ENCODE measurements at places on chromosomes 5 and 9.

- no peak for DNase-seq
These were observed 11.5 kb upstream of the CLIC3 start for GRCh38 chr9:137007816-137008270.

DNA sequence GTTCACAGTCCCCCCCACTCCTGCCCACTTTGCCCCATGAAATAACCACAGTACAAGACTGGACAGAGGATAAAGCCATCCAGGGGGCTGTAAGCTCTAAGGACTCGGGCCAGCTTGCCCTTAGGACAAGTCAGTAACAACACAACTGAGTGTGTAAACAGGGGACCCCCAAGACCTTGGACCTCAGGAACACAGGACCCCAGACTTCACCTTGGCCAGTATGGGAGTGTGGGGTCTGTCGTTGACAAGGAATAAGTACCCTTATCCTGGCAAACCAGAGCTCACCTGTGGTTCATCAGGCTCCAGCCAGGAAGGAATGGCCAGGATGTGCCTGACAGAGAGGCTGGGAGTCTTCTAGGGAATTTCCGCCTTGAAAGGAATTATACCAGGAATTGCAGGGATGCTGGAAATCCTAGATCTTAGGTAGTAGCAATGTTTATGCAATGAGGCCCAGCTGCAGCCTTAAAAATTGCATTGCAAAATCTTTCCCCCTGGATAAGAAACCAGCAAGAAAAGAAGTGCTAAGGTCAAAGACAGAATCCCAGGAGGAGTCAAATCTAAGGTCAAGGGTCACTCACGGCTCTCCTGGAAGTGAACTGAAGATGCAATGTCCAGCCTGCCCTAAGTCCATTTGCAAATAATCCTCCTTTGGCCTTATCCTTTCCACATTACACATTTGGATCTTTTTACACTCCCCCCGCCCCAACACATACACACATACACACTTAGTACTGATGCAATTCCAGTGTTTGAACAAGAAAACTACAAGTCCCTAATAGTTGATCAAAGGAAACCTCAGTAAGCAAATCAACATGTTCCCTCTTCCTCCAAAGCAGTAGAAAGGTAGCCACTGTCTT is 27.3 kb upstream of the TDRD7 start:
- no peak for DNase-seq

- peak; percentile 30 for DNase-seq
These were observed 942 bp downstream of the PHF2 start for GRCh38 chr9:93577078-93577974.

DNA sequence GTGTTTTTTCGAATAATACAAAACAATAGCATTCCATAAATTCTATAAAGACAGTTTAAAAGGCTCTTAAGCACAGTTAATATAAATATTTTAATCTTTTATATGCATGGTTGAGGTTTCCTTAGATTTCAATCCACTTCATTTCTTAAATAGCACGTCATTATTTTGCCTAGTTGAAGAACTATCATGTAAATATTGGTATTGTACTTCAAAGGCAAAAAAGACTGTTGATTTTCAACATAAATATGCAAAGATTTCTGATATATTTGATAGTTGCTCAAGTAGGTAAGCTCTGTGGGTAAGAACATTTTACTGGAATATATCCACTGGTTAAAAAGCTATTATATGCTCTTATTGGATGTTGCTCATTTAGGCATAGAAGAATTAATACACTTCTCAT is 458.6 kb downstream of the NR2F1-AS1 start:
- DNase-seq, result no peak

GRCh38 chr9:113409481-113409880 is 994 bp downstream of the POLE3 start:
- no peak for DNase-seq

GRCh38 chr9:23596913-23597634 is 229.0 kb downstream of the ELAVL2 start:
- no peak for DNase-seq

GRCh38 chr5:56464935-56465768 is 232.0 kb upstream of the ANKRD55 start:
- no peak for DNase-seq

GRCh38 chr5:169711551-169712225 is 74.6 kb downstream of the DOCK2 start:
- peak; percentile 35 for DNase-seq

- no peak for DNase-seq
These were observed 256.2 kb downstream of the FER start for GRCh38 chr5:109003928-109004327.

GRCh38 chr9:96394832-96395496 is 11.5 kb upstream of the SLC35D2 start:
- no peak for DNase-seq

GRCh38 chr9:113985968-113986585 is 92.0 kb downstream of the AMBP start:
- DNase-seq, result peak; percentile 36

DNA sequence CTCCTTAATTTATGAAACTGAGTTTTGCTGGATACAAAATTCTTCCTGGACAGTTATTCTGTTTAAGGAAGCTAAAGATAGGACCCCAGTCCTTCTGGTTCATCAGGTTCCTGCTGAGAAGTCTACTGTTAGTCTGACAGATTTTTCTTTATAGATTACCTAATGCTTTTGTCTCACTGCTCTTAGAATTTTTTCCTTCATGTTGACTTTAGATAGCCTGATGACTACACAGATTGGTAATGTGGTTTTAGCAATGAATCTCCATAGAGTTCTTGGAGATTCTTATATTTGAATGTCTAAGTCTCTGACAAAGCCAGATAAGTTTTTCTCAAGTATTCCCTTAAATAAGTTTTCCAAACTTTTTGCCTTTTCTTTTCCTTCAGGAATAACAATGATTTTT is 419.7 kb downstream of the CDH10 start:
- DNase-seq, result peak; percentile 68

GRCh38 chr5:3607541-3608181 is 12.0 kb downstream of the IRX1 start:
- peak; percentile 71 for DNase-seq

DNA sequence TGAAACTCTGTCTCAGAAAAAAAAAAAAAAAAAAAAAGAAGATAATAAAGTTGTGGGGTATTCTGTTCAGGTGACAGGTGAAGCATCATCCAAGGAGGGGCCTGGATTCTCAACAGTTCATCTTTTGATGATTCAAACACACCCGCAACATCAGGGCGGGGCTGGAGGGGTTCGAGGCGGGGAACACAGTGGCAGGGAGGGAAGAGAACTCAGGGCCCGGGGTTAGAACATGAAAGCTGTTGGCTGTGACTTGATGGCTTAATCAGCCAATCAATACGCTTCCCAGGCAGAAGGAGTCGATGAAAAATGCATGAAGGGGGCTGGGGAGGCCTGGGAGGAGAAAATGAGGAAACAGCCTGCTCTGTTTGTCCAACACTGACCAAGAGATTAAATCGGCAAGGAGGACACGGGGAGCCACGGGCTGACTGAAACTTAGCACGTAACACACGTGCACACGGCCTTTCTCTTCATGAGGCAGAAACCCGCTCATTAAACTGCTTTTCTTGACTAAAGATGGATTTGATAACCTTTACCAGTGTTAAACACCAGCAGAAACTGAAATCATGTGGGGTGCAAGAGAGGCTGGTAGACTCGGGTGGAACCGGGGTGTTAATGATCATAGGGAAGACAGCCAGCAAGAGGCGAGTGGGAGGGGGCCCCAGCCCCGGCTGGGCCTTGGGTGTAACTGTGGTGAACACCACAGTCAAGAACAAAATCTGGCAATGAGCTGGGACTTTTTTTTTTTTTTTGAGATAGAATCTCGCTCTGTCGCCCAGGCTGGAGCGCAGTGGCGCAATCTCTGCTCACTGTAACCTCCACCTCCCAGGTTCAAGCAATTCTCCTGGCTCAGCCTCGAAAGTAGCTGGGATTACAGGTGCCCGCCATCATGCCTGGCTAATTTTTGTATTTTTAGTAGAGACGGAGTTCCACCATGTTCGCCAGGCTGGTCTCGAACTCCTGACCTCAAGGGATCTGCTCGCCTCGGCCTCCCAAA is 105.7 kb upstream of the RAPGEF1 start:
- no peak for DNase-seq

GRCh38 chr5:111083323-111083722 is 8.8 kb upstream of the WDR36 start:
- DNase-seq, result no peak

GRCh38 chr9:116152941-116153764 is 438 bp upstream of the PAPPA start:
- peak; percentile 95 for DNase-seq

- DNase-seq, result no peak
These were observed 31.1 kb upstream of the MAMDC2 start for GRCh38 chr9:70012569-70012968.

GRCh38 chr5:141810702-141811101 is 67.5 kb downstream of the PCDH1 start:
- DNase-seq, result no peak

- DNase-seq, result peak; percentile 89
These were observed 143.3 kb downstream of the SEC61B start for GRCh38 chr9:99365233-99365980.

- no peak for DNase-seq
These were observed 102.9 kb downstream of the FRMD3 start for GRCh38 chr9:83435301-83435700.

GRCh38 chr9:116849721-116850120 is 162.6 kb downstream of the TRIM32 start:
- no peak for DNase-seq

DNA sequence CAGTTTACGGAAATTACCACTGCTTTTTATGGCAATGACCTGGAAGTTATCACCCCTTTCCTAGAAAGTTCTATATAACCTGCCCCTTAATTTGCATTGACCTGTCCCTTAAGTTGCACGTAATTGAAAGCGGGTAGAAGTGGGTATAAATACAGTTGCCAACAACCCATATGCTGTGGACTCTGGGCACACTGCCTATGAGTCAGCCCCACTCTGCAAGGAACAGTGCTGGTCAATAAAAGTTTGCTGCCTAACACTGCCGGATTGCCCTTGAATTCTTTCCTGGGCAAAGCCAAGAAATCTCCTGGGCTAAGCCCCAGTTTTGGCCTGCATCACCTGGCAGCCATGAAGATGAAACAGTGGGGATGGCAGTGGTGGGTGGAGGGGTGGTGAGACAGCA is 23.9 kb upstream of the CLPTM1L start:
- no peak for DNase-seq

- no peak for DNase-seq
These were observed 111.6 kb downstream of the GALNT10 start for GRCh38 chr5:154302161-154302560.

- peak; percentile 96 for DNase-seq
These were observed 4.2 kb downstream of the DAB2 start for GRCh38 chr5:39420482-39421145.

GRCh38 chr5:142800776-142801494 is 30.8 kb downstream of the ARHGAP26 start:
- no peak for DNase-seq

GRCh38 chr5:31770998-31771397 is 132.1 kb downstream of the PDZD2 start:
- no peak for DNase-seq

GRCh38 chr9:127866535-127866934 is 10.9 kb downstream of the AK1 start:
- no peak for DNase-seq

GRCh38 chr5:7329712-7330111 is 66.2 kb upstream of the ADCY2 start:
- DNase-seq, result peak; percentile 12

GRCh38 chr5:73816656-73817420 is 190.8 kb downstream of the ARHGEF28 start:
- peak; percentile 87 for DNase-seq

DNA sequence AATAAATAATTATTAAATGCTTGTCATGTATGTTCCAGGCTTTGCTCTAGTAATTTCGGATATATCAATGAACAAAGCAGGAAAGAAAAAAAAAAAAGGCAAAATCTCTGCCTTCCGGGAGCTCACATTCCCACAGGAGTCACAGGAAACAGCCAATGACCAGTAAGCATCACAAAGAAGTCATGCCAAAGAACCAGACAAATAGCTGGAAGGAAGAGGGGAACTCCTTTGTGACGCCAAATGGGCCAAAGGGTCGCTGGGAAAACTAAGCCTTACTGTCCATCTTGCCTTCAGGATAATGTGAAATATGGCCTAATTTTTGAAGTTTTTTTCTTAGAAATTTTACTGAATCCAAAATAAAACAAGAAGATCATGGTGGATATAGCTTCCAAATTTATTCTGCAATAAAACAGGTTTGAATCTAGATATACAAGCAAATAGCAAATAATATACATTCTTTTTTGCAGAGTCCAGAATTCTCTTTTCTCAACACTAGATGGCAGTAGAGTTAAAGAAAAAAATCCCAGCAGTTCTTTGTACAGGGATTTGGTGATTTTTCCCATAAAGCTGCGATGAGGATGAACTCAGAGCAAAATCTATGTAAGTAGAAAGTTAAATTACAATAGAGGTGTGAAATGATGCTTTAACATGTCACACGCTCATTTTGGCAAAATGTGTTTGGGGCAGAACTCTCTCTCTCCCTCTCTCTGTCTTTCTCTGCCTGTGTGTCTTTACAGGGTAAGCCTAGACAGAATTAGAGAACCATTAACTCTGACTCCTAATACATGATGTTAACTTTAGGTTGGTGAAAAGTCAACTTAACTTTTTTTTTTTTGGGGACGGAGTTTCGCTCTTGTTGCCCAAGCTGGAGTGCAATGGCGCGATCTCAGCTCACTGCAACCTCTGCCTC is 60.0 kb upstream of the TUT7 start:
- DNase-seq, result peak; percentile 52

- no peak for DNase-seq
These were observed 111.9 kb downstream of the MTRR start for GRCh38 chr5:7980881-7981280.

GRCh38 chr9:73284377-73284776 is 132.7 kb downstream of the ANXA1 start:
- no peak for DNase-seq

GRCh38 chr5:55062039-55062779 is 38.2 kb downstream of the GZMK start:
- DNase-seq, result no peak

DNA sequence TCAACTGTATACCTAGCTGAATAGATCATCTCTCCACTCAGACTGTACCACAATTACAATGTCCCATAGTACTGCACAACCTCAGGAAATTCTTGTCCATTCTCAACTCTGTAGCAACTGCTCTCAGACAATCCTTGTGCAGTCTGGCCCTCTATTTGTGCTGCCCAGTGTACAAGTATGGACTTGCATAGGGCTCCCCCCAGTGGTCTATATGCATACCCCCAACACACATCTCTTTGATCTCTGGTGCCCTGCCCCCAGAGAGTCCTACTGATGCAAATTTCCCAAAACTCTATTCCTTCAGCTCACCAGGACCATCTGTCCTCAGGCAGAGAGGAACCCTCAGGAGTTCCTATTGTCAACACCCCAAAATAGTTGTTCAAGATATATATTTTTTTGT is 205.3 kb downstream of the SLCO4C1 start:
- no peak for DNase-seq

- peak; percentile 26 for DNase-seq
These were observed 158.8 kb downstream of the CEP120 start for GRCh38 chr5:123264394-123264793.

DNA sequence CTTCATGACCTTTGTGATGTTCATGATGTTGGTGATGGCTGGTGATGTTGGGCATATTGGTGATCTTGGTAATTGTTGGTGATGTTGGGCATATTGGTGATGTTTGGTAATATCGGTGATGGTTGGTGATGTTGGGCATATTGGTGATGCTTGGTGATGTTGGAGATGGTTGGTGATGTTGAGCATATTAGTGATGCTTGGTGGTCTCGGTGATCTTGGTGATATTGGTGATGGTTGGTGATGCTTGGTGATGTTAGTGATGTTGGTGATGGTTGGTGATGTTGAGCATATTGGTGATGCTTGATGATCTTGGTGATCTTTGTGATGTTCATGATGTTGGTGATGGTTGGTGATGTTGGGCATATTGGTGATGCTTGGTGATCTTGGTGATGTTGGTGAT is 73.8 kb downstream of the IRX2 start:
- no peak for DNase-seq
